ENCODE measurements at places on chromosomes 12 and 14.
A peak's percentile ranks its signal among the peaks of the same experiment; 100 is the strongest.

DNA sequence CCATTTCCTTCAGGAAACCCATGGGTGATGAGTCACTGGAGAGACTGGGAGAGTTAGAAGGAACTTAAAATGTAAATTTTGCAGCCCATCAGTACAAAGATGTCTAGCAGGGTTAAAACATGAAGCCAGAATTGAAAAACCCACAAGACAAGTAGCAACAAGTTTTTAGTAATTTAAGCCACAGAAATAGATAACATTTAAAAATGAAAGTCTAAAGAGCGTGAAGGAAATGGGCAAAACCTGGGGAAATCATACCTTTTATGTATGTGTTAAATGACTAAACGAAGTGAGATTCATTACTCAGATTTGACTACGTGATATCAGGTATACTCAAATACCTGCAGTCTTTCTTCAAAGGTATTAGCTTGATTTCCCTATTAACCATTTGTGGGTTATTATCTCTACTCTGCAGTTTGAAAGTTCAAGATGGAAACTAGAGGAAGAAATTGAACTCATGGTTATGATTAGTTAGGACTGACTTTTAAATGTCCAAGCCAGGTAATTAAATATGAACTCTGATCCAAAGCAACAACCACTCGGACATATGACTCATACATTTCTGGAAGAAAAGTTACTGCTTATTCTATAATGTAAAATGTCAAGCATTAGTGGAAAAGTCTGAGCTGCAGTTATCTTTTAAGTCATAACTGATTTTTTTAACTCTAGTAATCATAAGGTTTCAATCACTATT, 84.1 kb downstream of the ITPR2 start:
- DNase-seq: no peak

- no peak for DNase-seq
Observed at GRCh38 chr12:3933074-3933818, 60.0 kb upstream of the PARP11 start.

GRCh38 chr12:30286345-30286926, 409.2 kb downstream of the IPO8 start:
- DNase-seq: peak; percentile 33

GRCh38 chr12:22121224-22121623, 75.2 kb downstream of the CMAS start:
- no peak for DNase-seq

DNA sequence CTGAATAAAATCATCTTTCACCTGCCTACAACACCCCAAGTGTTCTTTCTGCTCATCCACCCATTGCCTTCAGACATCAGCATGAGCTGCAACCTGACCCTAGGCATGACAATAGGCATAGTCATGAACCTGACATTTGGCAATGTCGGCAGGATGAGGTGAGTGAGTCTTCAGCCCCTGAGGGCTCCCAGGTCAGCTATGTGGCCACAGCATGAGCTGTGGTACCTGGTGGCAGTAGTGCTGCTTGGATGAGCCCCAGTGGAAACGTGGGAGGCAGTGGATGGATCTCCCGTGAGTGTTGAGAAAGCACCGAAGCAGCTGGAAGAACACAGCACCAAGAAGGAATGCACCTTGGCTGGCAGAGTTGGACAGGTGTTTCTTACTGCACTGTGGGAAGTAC, 334.8 kb upstream of the FAR2 start:
- no peak for DNase-seq

DNA sequence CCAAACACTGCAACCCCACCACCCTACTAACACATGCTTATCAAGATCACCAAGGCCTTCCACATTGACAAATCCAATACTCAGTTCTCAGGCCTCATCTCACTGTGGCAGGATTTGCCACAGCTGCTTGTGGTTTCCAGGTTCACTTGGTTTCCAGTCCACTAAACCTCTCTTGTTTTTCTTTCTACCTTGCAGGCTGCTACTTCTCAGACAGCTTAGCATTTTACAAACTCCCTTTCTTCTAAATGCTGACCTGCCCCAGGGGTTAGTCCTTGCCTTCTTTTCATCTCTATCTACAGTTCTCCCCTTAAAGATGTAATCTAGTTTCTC, 84.1 kb downstream of the BCAT1 start:
- DNase-seq: no peak

- no peak for DNase-seq
Observed at GRCh38 chr12:2309647-2310046, 256.9 kb downstream of the CACNA1C start.

- DNase-seq: no peak
Observed at GRCh38 chr12:21828779-21829178, 54.3 kb upstream of the KCNJ8 start.

GRCh38 chr12:94265539-94265938, 117.2 kb downstream of the PLXNC1 start:
- DNase-seq: no peak

DNA sequence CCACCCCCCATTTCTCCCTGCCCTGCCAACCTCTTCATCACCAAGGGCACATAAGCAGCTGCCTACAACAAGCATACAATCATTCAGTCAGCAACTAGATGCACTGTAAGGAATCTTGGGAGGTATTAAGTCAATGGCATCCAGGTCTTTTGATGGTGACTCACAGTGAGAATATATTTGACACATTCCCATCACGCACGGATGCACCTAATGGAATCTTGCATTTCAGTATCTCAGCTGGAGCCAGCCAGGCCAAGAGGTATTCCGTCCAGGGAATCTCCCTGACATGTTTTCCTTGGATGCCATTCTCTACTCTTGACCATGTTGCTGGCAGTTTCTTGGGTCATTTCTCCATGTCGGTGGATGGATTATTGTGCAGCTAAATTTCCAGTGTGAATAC, 73.9 kb upstream of the CAPRIN2 start:
- no peak for DNase-seq

- DNase-seq: no peak
Observed at GRCh38 chr12:14402697-14403096, 37.2 kb downstream of the ATF7IP start.

GRCh38 chr14:34122081-34122480, 171.2 kb upstream of the EGLN3 start:
- DNase-seq: no peak

DNA sequence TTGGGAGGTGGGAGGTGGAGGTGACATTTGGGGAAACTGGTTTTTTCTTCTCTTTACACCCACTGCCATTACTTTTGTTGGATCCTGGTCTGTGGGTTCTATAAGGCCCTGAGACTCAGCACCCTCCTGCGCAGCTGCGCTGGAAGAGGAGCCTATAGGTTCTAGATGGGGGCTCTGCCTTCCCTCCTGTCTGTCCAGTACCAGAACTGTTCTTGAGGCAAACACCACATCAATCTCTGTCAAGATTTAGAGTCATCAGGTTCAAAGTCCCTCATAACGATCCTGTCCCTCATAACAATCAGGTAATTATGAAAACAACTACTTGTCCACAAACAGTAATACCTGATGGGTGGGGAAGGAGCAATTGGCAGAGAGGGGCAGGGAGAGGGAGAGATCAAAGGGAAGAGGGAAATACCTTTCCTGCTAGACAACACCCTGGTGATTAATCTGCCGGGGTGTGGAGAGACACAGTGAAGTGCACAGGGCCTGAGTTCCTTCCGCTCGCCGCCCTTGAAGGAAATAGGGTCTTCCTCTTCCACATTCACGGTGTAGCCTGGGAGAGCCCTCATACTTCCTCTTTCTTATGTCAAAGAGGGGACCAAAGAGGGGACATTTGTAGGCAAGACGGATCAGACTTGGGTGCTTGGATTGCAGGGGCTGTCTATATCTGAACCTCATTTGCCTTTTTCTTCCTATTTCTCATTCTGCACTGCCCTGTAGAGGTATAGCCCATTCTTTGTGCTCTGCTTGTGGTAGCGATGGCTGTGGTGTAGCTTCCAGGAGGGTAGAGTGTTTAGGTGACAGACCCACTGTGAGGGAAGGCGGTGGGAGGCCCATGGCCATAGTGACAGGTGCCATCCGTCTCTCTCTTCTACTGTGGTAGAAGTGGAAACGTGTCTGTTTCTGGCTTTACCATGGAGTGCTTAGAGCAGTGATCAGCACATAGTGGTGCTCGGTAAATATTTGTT, 12.6 kb downstream of the GPRC5A start:
- DNase-seq: no peak

DNA sequence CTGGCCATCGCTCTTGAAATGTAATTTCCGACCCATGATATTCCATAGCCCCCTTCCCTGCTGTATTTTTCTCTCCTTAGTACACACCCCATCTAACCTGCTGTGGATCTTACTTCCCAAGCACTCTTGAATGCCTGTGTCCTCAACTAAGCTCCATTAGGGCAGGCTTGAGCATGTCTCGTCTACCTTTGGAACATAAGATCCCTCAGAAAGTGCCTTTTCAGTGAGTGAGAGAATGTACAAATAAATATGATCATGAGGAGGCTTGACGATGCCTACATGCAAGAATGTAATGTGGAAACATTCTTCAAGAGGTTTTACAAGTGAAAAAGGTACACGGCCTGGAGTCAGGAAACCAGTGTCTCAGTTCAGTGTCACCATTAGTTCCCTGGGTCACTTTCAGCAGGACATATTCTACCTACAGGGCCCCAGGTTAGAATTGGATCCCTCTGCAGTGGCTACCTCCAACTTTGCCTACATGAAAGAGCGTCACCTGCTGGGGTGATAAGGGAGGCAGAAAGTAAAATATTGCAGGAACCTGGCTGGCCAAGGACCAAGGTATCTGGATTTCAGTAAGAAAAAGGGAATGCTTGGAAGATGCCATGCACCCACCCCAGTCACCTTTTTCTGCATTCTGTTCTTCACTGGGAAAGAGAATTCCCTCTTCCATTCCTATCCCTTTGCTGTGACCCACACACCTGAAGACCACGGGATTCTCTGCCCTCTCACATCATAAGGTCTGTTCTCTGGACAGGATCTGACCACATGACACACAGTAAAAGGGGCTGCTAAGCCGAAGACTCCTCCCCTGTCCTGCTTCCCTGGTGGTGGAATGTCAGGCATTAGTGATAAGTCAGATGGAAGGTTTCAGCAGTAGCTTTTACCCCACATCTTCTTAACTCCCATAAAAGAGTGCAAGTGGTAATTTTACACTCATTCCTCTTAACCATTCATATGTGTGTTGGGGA, 24.6 kb upstream of the SERPINA1 start:
- DNase-seq: no peak

DNA sequence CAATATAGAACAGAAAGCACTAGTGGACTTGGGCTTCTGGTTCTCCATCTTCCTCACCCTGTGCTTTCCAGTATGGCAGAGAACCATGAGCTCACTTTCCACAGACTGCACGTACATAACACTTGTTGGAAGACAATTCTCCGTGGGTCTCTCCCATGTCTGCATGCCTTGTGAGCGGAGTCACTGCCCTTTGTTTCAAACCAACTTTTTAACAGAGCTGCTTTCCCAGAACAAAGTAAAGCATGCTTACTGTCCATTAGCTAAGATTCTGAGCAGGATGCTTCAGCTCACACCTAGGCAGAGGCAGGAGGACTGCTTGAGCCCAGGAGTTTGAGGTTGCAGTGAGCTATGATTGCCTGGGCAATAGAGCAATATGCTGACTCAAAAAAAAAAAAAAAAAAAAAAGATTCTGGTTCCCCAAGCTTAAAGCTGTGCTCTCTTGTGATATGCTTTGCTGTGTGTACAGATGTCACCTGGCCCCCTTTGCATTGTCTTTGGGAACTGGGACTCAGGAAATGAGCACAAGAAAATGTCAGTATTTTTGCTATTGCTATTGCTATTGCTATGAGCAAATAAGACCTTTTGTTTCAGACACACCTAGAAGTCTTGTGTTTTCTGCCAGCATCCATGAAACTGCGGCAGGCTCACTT, 54.6 kb upstream of the PTGR2 start:
- DNase-seq: no peak

- no peak for DNase-seq
Observed at GRCh38 chr14:60196291-60196690, 31.1 kb upstream of the DHRS7 start.

- no peak for DNase-seq
Observed at GRCh38 chr12:988646-989045, 2.4 kb upstream of the ERC1 start.

DNA sequence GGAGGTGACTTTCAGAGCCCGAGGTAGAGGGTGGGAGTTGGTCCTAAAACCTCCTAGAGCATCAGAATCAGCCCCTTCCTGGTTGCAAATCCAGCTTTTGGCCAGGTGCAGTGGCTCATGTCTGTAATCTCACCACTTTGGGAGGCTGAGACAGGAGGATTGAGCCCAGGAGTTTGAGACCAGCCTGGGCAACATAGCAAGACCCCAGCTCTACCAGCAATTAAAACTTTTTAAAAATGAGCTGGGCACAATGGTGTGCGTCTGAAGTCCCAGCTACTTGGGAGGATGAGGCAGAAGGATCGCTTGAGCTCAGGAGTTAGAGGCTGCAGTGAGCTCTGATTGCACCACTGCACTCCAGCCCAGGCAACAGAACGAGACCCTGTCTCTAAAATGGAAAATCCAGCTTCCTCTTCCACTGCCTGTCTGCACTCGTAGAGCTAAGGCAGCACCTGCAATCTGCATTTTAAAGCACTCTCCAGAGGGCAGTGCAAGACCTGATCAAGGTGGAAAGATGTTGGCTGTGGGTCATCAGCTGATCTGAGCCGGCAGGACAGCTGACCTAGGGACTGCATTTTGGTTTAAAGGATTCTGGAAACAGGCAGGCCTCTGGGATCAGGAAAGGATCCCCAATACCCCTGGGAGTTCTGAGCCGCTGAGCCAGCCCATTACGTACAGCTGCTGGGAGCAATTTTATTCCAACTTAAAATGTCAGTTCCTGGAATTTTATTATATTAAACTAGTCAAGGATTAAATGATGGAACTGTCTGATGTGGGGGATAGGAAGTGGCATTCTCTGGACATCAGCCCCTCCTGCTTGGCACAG, 1.8 kb upstream of the TESC start:
- DNase-seq: no peak

GRCh38 chr12:93009533-93009932, 80.4 kb upstream of the EEA1 start:
- DNase-seq: no peak

DNA sequence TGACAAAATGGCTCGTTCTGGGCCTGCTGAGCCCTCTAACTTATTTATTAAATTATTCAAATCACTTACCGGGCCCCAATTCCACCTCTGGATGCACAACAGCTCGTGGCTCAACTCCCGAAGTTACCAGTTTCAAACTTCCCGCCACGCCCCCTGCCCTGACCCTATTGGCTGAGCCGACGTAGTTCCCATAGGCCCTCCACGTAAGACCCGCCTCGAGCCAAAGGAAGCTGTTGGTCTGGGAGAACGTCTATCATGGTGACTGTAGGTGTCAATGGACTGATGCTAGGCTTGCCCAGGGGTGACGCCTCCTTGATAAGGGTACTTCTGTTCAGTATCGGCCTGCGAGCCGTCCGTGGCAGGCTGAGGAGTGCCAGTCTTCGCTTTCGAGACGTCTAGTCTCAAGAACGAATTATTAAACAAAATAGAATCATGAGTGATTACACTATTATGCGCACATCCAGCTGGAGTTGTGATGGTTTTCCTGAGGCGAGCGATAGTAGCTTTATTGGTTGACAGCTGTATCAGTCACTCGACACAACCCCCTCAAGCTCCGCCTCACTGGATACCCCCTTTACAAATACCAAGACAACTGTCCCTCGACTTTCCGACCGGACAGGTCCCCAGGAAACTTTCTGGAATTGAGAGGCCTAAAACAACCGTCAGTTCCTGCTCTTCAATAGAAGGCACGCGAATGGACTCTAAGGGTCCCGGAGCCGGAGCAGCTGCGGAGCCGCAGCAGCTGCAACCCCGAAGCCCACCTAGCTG, at the start of gene CDCA3:
Gene CDCA3 (minus strand): TSS at position 134 of the 768 bp plus-strand sequence. CDS start 334 bp downstream, outside the sequence.
- peak; percentile 98 for DNase-seq

- no peak for DNase-seq
Observed at GRCh38 chr12:22083167-22083566, 37.1 kb downstream of the CMAS start.

- DNase-seq: no peak
Observed at GRCh38 chr14:23252420-23253333, 14.9 kb downstream of the RNF212B start.

All from NCI-H1092 (cell line).